HT1080 (cell line): ENCODE measurements at places on chromosomes 7 and 10.
A peak's percentile ranks its signal among the peaks of the same experiment; 100 is the strongest.

DNA sequence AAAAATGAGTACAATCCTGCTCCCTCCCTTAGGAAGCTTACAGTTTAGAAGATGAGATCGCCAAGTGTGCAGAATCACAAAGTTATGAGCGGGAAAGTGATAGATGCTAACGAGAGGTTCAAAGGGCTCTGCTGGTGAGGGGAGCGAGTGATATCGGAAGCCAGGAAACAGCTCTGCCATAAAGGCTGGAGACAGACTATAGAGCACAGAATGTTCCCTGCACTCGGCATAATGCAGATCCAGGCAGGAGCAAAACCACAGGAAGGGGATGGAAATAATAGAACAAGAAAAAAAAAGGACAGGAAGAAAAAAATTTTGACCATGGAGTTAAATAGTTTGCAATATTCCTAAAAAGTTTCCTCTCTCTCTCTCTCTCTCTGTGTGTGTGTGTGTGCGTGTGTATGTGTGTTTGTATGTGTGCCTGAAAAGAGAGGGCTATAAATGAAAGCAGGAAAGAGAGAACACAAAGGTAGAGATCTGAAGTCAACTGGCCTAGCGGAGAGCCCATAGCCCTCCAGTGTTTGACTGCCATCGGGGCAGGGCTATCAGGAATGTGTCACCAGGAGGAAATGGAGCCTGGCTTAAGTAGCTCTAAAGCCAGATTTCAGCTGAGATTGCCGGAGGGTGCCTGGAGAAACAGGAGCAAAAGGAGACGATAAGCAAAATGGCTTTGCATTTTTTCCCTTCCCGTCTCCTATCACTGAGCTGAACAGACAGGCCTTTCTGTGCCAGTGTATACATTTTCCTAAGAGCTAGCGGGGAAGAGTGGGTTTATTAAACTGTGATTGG lies 175.8 kb upstream of the LYZL1 start:
- no peak for DNase-seq

DNA sequence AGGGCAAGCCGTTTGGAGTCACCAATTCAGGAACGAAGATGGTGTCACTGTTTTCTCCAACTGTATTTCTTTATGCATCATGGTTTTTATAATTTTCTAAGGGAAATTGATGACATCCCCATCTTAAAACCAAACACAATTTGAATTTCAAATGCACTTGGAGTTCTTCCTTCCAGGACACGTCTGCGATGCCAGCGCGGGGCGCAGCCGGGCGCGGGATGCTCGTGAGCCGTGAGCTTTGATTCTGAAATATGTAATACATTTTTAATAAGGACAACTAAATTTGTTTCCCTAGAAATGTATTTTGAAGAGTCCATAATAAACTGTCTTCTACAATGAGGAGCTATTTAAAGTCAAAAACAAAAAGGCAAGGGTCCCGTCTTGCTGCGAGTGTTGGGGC lies 492.1 kb downstream of the DNAJB6 start:
- no peak for DNase-seq

- no peak for DNase-seq
Measured at GRCh38 chr7:45400680-45401079, 173.5 kb upstream of the ADCY1 start.

GRCh38 chr10:119416855-119417254 lies 125.7 kb downstream of the RGS10 start:
- peak; percentile 65 for DNase-seq

- DNase-seq = no peak
Measured at GRCh38 chr7:107364787-107365186, 105.1 kb upstream of the GPR22 start.

GRCh38 chr7:42071372-42072261 lies 165.4 kb downstream of the GLI3 start:
- DNase-seq = no peak

DNA sequence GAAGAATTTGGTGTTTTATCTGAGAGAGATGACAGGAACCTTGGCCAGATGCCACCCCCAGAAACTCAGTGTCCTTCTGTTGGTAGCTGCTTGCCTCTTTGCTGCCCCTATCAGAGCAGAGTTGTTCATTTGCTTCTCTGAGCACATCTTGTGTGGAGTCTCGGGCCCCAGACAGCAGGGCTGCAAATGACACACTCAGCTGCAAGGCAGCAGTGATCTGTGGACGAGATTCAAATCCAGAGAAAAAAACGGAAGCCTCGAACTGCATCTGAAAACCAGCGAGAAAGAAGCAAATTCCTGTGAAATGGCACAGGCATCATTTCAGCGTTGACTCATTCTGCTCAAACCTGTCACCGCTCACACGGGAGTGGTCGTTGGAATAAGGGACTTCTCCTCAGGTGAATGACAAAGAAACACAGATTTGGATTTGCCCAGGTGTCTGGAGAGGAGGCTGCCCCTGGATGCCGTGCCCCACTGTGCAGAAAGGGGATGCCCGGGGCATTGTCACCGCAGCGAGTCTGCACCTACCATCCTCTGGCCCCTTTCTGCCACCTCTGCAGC lies 144.7 kb downstream of the PFKFB3 start:
- no peak for DNase-seq

DNA sequence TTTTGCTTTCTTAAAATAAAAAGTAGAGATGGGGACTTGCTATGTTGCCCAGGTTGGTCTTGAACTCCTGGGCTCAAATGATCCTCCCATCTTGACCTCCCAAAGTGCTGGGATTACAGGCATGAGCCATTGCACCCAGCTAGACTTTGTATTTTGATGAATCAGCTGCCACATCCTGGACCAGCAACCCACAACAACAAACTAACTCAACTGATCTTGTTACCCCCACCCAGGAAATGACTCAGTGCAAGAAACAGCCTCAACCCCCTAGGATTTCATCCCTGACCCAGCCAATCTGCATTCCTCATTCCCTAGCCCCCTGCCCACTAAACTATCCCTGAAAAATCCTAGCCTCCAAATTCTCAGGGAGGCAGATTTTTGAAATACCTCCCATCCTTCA lies 123.8 kb downstream of the IPMK start:
- DNase-seq = peak; percentile 73

DNA sequence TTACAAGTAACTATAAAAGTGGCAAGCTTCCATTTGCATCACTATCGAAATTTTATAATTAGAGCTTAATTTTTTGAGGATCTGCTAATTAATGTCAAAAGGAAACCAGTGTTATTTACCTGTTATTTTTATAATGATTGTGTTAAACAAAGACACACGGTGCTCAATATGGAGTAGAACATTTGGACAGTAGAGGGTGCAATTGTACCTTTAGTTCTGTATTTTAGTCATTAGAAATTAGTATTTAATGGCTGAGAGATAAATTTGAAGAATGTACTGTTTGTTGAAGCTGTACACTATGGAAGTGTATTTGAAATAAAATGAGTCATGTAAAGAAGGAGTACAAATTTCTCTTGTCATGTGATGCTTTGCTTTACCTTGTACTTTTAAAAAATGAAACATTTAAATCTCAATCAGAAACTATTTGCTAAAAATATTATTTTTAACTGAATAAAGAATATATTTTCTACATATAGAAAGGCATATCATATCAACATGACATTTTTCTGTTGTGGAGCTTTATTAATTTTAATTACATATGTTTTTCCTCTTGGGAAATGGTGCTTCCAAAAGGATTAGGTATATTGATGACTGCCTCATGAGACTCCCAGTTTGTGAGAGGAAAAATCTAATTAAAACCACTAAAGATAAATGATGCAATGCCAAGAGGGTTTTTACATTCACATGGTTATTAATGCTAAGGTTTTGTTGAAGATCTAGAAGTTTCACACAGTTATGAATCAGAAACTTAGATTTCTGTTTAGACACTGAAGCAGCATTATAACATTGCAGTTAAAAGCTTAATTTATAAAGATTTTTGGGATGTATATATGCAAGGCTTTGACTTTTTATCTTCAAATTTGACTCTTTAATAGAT lies 10.4 kb upstream of the PRKG1 start:
- peak; percentile 10 for DNase-seq

DNA sequence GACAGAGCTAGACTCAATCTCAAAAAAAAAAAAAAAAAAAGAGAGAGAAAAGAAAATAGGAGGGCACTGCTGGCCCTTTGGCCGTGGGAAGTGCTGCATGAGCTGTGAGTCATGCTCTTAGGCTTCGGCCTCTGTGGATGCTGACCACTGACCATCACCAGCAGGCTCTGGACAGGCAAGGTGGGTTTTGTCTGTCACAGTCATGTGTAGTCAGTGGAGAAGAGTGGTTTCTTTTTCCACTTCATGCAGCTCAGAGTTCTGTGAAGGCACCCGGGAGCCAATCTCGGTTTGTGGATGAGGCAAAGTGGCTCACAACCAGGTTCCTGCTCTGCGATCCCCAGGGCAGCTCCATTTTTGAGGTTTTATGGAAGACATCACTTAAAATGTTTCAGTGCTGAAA lies 58.1 kb downstream of the PRTFDC1 start:
- peak; percentile 70 for DNase-seq

- no peak for DNase-seq
Measured at GRCh38 chr7:33039257-33039902, 23.2 kb downstream of the NT5C3A start.

- peak; percentile 16 for DNase-seq
Measured at GRCh38 chr10:121974019-121974534, 940 bp downstream of the NSMCE4A start.

DNA sequence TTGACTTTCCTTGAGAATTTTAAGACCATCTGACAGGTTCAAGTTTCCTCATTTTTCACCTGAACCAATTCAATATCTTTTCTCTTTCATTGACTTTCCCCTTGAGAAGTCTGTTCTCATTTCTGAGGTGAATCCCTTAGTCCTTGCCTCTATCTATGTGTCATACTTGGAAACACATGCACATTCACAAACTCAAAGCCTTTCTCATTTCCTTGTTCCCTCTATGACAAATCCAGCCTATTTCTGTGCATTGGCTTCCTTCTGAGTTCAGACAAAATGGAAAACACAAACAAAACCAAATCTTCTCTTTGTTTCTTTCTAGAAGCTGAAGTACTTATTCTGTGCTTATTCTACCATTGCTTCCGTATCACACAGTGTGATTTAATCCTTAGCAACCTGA lies 13.8 kb downstream of the PTTG1IP2 start:
- peak; percentile 32 for DNase-seq

DNA sequence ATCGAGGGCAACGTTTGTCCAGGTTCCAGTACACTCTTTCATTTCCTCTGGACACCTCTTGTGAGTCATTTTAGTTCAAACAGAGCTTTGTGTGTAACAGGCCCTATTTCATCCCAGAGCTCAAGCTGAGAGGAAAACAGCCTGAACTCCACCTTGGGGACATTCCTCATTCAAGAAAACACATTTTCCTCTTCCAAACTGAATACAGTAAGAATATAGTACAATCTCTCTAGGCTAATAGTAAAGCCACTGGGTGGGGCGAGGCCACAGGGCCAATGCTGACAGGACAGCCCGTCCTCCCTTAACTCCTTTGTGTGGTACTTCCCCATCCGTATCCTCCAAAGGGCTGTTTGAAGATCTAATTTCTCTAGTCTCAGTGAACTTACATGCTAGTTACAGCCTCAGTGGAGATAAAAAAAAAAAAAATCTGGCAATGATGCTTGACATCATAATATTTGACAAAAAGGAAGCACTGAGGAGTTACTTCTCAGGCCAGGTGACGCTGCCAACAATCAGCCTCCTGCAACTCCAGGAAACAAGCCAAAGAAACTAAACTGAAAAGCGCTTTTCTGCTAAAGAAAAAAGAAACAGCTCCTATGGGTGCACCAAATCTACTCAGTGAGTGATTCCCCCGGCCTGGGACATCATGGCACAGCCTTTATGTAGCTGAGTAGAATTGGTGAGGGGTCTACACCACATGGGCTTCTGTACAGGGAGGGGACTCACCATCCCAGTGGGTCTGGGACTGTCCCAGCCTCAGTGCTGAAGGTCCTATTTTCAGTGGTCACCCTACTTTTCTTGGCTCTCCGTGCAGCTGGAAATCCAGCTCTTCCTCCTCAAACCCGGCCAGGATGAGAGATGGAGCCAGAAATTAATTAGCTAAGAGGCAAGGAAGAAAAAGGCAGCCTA lies 238.2 kb upstream of the NEBL start:
- peak; percentile 81 for DNase-seq

GRCh38 chr10:74823791-74824183 lies 2.6 kb upstream of the KAT6B start:
- no peak for DNase-seq

- no peak for DNase-seq
Measured at GRCh38 chr7:79936281-79936983, 198.2 kb upstream of the GNAI1 start.

- no peak for DNase-seq
Measured at GRCh38 chr7:2791390-2791789, 52.7 kb downstream of the GNA12 start.

DNA sequence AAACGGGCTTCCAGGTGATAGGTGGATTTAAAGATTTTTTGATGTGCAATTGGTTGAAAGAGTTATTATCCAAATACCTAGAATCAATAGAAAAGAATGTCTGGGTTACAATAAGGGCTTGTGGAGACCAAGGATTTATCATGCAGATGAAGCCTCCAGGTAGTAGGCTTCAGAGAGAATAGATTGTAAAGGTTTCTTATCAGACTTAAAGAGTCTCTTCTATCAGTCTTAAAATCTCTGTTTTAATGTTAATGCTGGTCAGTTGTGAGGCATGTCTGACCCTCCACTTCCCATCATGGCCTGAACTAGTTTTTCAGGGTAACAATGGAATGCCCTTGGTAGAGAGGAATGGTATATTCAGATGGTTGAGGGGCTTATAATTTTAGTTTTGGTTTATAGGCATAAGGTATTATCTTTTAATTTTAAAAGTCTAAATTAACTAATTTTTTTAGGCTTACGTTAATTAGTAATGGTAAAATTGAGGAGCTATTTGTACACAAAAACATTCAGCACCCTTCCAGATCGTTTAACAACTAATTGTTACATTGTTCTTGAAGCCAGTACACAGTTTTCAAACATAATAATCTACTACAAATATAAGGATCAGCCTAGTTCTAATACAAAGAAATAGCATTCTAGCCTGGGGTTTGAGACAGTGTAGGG lies 704.2 kb upstream of the MBL2 start:
- no peak for DNase-seq

GRCh38 chr7:21671859-21672258 lies 129.0 kb downstream of the DNAH11 start:
- no peak for DNase-seq

GRCh38 chr7:95002775-95003174 lies 95.4 kb downstream of the PPP1R9A start:
- DNase-seq = no peak

DNA sequence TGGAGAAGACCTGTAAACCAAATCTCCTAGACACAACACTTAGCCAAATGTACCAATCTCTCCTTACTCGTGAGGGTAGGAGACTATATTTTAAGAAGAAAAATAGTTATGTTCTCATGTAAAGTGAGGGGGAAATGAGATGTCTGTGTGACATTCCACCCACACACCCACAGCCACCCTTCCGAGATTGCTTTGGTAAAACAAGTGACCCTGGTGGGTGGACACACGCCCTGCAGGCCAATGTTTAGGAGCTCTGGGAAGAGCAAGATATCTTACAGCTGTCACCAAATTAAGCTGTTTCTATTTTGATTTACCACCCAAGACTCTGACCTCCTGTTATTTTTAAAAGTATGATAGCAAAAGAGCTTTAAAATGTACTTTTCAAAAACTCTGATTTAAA lies 147.2 kb upstream of the PFKP start:
- DNase-seq = no peak

GRCh38 chr10:72890086-72890485 lies 3.5 kb upstream of the OIT3 start:
- no peak for DNase-seq
